ENCODE measurements at places on chromosomes 6 and 20.

DNA sequence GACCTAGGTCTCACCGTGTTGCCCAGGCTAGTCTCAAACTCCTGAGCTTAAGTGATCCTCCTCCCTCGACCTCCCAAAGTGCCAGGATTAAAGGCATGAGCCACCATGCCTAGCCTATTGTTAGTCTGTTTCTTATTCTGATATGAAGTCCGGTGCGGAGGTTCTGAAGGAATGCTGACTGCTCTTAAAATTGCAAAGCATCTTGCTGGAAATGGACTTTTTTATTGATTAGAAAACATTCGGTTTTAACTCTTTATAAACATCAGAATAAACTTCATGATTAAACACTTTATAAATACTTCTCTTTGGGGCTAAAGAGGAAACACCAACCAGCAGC is 3.2 kb downstream of the TNFAIP3 start:
- no peak for DNase-seq

DNA sequence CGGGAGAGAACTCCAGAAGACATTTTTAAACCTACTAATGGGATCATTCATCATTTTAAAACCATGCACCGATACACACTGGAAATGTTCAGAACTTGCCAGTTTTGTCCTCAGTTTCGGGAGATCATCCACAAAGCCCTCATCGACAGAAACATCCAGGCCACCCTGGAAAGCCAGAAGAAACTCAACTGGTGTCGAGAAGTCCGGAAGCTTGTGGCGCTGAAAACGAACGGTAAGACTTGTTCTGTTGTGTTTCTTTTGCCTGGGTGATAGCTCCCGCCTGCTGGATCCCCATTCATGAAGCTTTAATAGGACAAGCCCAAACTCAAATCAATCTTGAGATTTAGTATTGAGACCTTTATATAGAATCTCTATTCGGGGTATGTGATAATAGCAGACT is 4.2 kb downstream of the TNFAIP3 start:
- DNase-seq, result no peak

GRCh38 chr20:34365765-34366213 is 2.7 kb downstream of the ITCH start:
- no peak for DNase-seq

- no peak for DNase-seq
Measured at GRCh38 chr20:21826976-21827375, 121.5 kb downstream of the PAX1 start.

DNA sequence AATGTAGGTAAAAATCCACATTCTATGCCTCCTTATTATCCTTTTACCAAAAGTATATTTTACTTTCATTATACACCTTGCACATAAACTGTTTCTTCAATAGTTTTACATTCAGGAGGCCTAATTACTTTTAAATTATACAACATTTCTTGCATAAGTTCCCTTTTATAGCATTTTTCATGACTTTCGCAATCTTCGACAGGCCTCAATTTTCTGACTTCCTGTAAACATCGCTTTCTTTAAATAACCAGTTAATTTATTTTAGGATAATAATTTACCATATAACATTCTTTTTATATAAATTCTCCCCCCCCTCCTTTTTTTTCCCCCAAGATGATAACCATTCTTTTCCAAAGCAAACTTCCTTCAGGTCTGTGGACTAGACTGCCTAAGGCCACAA is 9.2 kb downstream of the SLC35A1 start:
- DNase-seq, result no peak

- DNase-seq, result no peak
Measured at GRCh38 chr6:68651011-68651985, 16.2 kb downstream of the ADGRB3 start.
